Eye (tissue), 1 donor: ENCODE measurements at places on chromosomes 5 and 9.
A peak's percentile ranks its signal among the peaks of the same experiment; 100 is the strongest.

- peak; percentile 98 for DNase-seq
Measured at GRCh38 chr5:141560725-141561483, 57.9 kb downstream of the DIAPH1 start.

GRCh38 chr9:86721226-86721781 lies 226.0 kb downstream of the GAS1 start:
- peak; percentile 51 for DNase-seq

DNA sequence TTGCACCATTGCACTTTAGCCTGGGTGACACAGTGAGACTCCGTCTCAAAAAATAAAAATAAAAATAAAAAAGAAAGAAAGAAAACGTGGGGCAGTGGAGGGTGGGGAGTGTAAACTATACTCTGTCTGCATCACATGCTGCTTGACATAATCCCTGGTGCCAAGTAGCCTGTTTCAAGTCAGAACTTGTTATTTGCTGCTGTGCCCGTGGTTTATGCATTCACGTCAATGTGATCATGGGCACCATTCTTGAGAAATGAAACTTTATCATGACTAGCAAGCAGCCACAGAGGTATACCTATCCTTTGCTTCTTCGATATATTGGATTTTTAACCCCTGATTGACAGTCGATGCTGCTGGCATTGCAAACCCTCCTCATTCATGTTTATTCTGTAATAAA lies 4.1 kb upstream of the SMU1 start:
- DNase-seq: no peak

DNA sequence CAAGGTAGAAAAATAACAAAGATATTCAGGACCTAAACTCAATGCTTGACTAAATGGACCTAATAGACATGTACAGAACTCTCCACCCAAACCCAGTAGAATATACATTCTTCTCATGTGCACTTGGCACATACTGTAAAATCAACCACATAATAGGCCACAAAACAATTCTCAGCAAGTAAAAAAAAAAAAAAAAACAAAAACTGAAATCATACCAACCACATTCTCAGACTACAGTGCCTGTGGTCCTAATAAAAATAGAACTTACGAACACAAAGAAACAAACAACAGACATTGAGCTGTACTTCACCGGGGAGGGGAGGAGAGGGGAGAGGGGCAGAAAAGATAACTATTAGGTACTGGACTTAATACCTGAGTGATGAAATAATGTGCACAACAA lies 114.1 kb upstream of the CD180 start:
- no peak for DNase-seq

DNA sequence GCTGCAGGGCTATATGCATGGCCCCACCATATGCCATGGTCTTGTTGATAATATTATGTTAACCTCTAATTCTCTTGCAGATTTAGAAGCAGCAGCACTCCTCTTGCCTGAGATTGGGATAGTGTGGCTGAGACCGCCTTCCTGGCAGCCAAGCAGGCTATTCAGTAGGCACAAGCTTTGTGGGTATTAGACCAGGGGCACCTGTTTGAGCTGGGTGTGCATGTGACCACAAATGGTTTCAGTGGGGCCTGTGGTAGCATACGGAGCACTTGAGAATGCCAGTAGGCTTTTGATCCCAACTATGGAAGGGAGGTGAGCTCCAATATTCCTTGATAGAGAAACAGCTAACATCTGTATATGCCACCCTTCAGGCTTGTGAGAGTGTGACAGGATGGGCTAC lies 625.1 kb upstream of the NUDT12 start:
- DNase-seq: no peak

DNA sequence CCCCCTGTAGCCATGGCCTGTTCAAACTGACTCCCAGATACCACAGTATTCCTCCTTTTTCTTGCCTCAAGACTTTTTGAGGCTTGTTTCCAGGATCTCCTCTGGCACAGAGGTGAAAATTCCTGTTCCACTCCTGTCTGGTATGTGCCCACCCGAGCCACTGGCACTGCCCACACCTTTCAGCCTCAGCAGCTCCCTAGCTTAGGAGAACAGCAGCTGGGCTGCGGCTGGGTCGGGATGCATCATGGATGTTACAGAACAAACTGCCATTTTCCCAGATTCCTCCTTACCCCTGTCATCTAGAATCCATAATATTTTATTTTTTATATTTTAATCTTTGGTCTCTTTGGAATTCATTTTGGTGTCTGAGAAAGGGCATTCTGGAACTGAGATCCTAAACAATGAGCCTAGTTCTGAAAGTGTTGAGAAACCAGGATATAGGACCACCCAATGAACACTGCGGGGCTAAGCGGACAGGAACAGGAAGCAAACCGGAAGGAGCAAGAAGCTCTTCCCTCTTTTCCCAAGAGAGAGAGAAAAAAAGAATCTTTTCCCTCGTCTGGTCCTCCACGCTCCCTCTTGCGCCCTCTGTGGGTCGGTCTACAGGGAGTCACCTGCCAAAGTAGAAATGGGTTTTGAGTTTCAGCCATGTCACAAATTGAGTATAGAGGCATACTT lies 12.5 kb downstream of the OR2S2 start:
- peak; percentile 90 for DNase-seq

DNA sequence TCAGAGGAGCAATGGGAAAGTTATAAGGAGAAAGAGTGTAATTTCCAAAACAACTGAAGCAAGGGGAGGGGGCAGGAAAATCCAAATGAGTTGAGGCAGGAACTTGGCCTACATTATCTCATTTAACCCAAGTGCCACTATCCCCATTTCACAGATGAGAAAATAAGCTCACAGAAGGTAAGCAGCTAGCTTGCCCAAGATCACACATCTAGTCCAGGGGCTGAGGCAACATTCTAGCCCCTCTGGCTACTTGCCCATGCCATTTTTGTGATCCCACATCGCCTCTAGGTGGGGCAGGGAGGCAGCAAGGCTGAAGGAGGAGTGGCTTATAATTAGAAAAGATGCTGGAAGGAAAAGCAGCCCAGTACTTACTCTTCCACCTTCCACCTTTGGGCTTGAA lies 2.6 kb upstream of the PSIP1 start:
- no peak for DNase-seq

DNA sequence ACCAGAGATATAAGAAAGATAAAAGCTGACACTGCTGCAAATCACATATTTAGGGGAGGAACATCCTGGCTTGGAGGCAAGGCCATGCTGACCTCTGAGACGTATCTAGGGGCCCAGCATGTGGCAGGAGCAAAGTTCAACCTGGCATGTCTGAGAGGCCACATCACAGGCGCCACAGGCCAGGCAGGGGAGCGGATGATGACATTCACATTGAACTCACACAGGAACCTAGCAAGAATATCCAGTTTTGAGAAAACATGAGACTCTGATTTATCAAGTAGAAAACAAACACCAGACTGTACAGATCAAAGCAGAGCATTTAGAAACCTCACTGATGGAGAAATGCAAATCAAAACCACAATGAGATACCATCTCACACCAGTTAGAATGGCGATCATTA lies 64.2 kb upstream of the STK32A start:
- DNase-seq: no peak

- peak; percentile 75 for DNase-seq
Measured at GRCh38 chr9:78325343-78325742, 28.4 kb downstream of the PSAT1 start.

DNA sequence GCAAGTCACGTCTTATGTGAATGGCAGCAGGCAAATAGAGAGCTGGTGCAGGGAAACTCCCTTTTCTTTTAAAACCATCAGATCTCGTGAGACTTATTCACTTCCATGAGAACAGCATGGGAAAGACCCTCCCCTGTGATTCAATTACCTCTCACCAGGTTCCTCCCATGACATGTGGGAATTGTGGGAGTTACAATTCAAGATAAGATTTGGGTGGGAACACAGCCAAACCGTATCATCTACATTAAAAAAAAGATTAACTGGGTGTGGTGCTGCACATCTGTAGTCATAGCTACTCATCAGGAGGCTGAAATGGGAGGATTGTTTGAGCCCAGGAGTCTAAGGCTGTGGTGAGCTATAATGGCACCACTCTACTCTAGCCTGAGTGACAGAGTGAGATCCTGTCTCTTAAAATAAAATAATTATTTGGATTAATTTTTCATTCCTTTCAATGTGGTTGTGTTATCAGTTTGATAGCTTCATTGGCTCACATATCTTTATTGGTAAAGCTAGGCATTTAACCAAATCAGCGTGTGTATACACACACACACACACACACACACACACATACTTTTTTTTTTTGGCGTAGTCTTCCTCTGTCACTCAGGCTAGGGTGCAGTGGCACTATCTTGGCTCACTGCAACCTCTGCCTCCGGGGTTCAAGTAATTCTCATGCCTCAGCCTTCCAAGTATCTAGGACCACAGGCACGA lies 21.8 kb downstream of the DENND4C start:
- no peak for DNase-seq

- peak; percentile 48 for DNase-seq
Measured at GRCh38 chr9:37978983-37979382, 75.1 kb upstream of the SLC25A51 start.

GRCh38 chr5:98722188-98722587 lies 51.3 kb upstream of the RGMB start:
- no peak for DNase-seq
